Gastrocnemius medialis (tissue), 4 donors: ENCODE measurements at places on chromosomes 16 and 17. TPM values are rescaled to one million over a fixed set of nuclear protein-coding genes. Genes with fewer than 3 reads are reported as not detected.
A peak's percentile ranks its signal among the peaks of the same experiment; 100 is the strongest.

The MYH3 gene
- 5.1 TPM for total RNA-seq

The CCR7 gene
- total RNA-seq, result not detected

The KRTAP4-1 gene
- not detected for total RNA-seq

The SYNGR3 gene
- total RNA-seq, result not detected

The EVI2B gene
- 4.2 TPM for total RNA-seq

The TMEM114 gene
- total RNA-seq, result not detected

The HCRT gene
- total RNA-seq, result not detected

The TBX6 gene
- total RNA-seq, result 0.92 TPM

The CNTNAP1 gene
- 0.22 TPM for total RNA-seq

The CD300A gene
- not detected for total RNA-seq

GRCh38 chr17:48626245-48627117 is at the start of gene HOXB9:
Gene HOXB9 (minus strand): TSS chr17:48626358. CDS start chr17:48626269, 89 bp downstream.
- no peak within 1 kb of the TSS for H3K27ac ChIP-seq
- H3K36me3 ChIP-seq, result no peaks in the 10 kb centered on the region
- peak within 1 kb of the TSS; percentile 39 for H3K4me3 ChIP-seq
- peaks cover 100% of the 10 kb centered on the region for H3K27me3 ChIP-seq
- no peak for DNase-seq
- peaks cover 13% of the 10 kb centered on the region for H3K4me1 ChIP-seq

GRCh38 chr16:30767767-30768465 is 5.8 kb downstream of the RNF40 start:
- H3K36me3 ChIP-seq, result peaks cover 99% of the 10 kb centered on the region
- H3K4me1 ChIP-seq, result peaks cover 8% of the 10 kb centered on the region
- no peak overlapping the region for H3K27ac ChIP-seq
- DNase-seq, result no peak
- no peak overlapping the region for H3K4me3 ChIP-seq
- no peaks in the 10 kb centered on the region for H3K27me3 ChIP-seq

DNA sequence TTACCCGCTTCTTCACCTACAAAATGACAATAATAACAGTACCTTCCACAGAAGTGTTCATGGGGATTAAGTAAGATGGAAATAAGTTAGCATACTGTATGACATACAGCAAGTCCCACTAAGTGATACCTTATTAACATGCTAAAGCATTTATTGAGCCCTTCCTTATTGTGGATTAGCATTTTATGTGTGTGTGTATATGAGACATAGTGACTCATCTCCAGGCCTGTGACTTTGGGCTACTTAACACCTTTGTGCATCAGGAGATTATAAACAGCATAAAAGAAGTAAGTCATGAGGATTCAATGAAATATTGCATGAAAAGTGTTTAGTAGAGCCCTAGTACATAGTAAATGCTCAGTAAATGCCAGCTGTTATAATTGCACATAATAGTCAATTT is 52.9 kb downstream of the CA10 start:
- no peak for DNase-seq
- no peak overlapping the region for H3K4me3 ChIP-seq
- H3K27me3 ChIP-seq, result no peaks in the 10 kb centered on the region
- H3K4me1 ChIP-seq, result no peaks in the 10 kb centered on the region

DNA sequence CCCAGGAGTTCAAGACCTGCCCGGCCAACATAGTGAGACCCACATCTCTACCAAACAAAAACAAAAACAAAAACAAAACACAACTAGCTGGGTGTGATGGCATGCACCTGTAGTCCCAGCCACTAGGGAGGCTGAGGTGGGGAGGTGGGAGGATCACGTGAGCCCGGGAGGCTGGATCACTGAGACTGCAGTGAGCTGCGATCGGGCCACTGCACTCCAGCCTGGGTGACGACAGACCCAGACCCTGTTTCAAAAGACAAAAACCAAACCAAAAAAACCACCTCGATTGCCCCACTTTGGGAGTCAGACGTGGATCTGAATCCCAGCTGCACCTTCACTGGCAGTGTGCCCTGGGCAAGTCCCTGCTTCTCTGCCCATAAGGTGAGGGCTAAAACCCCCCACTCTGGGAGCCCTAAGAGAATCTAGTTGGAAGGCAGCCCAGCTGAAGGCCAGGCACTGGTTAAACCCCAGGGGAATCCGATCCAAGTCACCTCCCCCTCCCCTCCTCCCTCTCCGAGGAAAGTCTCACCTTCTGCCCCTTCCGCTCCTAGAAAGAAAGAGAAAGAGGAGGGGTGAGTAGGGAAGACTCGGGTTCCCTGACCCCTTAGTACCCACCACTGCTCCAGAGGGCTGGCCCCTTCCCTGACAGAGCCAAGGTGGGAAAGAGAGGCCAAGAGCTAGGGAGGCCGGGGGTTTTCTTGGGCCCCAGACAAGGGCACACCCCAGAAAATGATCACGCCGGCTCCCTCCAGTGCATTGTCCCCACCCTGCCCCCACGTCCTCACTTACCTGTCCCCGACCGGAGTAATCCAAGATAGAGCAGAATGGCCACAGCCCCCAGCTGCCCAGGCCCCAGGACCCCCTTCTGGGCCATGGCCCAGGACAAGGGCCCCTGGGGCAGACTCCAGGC is 647 bp downstream of the PRSS8 start:
- H3K4me1 ChIP-seq, result peaks cover 9% of the 10 kb centered on the region
- H3K27ac ChIP-seq, result no peak overlapping the region
- no peaks in the 10 kb centered on the region for H3K27me3 ChIP-seq
- DNase-seq, result no peak

DNA sequence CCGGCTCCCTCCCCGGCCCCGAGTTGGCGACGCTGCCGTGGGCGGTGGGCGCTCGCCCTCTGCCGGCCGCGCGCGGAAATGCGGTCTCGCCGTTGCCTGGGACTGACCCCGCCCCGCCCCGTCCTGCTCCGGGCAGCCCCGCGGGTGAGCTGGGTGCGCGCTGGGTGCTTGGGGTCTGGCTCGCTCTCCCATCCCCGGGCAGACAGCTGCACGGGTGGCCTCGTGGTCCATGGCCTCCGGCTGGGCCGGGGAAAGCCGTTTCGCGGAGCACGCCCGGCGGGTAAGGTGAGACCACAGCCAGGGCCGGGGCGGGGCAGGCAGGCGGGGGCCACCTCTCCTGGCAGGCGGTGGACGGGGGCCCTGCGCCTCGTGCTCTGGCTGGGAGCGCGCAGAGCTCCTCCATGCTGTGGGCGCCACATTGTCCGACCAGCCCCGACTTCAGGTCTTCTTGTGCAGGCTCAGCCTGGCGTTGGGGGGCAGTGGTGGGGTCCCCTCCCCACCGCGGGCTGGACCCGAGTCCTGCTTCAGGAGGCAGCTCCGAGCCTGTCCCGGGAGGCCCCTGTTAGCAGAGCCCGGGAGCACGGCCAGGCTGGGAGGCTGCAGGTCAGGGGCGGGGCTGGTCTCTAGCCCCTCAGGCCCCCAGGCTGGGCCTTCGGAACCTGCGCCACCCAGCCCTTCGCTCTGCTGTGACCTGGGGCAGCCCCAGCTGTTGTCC is 7.0 kb upstream of the C1QTNF8 start:
- H3K27me3 ChIP-seq, result peaks cover 35% of the 10 kb centered on the region
- DNase-seq, result no peak
- no peak overlapping the region for H3K27ac ChIP-seq
- H3K4me1 ChIP-seq, result peaks cover 14% of the 10 kb centered on the region

GRCh38 chr17:42560246-42560645 is 1.7 kb upstream of the COASY start:
- no peaks in the 10 kb centered on the region for H3K36me3 ChIP-seq
- no peak for DNase-seq
- peaks cover 25% of the 10 kb centered on the region for H3K4me1 ChIP-seq
- H3K27me3 ChIP-seq, result no peaks in the 10 kb centered on the region

- no peaks in the 10 kb centered on the region for H3K4me1 ChIP-seq
- H3K4me3 ChIP-seq, result no peak overlapping the region
- H3K27me3 ChIP-seq, result no peaks in the 10 kb centered on the region
- no peak overlapping the region for H3K27ac ChIP-seq
- DNase-seq, result no peak
These were observed 38.2 kb upstream of the DOC2B start for GRCh38 chr17:219696-220095.

- DNase-seq, result no peak
- H3K4me3 ChIP-seq, result no peak overlapping the region
- H3K27ac ChIP-seq, result peak overlapping the region; percentile 75
- no peaks in the 10 kb centered on the region for H3K36me3 ChIP-seq
- H3K4me1 ChIP-seq, result peaks cover 48% of the 10 kb centered on the region
- H3K27me3 ChIP-seq, result no peaks in the 10 kb centered on the region
These were observed 5.5 kb upstream of the MNT start for GRCh38 chr17:2406271-2406902.

- no peaks in the 10 kb centered on the region for H3K36me3 ChIP-seq
- no peak for DNase-seq
- H3K27ac ChIP-seq, result no peak overlapping the region
- H3K4me3 ChIP-seq, result peak overlapping the region; percentile 56
These were observed 58.5 kb upstream of the CREBBP start for GRCh38 chr16:3938843-3939624.

GRCh38 chr17:79814974-79815835 is 18.3 kb upstream of the CBX8 start:
- no peak overlapping the region for H3K4me3 ChIP-seq
- H3K4me1 ChIP-seq, result peaks cover 45% of the 10 kb centered on the region
- no peaks in the 10 kb centered on the region for H3K36me3 ChIP-seq
- no peak overlapping the region for H3K27ac ChIP-seq

DNA sequence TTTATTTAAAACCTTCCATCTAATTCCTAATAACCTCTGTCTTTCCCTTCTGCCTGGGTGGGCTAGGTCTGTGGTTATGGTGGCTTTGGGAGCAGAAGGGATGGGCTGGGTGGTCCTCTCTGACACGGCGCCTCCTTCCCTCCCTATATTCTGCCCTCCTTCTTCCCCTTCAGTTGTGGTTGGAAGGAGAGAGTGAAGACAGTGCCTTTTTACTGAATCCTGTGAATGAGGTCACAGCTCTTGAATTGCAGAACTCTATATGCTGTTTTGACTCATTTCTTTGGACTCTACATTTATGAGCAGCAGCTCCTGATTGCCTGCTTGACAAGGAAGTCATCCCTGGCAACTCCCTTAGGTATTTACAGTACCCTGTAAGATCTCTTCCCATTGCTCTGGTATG is 256.0 kb upstream of the ELAC2 start:
- H3K4me1 ChIP-seq, result no peaks in the 10 kb centered on the region
- DNase-seq, result no peak
- H3K4me3 ChIP-seq, result no peak overlapping the region
- H3K27ac ChIP-seq, result no peak overlapping the region

- no peak overlapping the region for H3K27ac ChIP-seq
- no peaks in the 10 kb centered on the region for H3K27me3 ChIP-seq
- no peaks in the 10 kb centered on the region for H3K4me1 ChIP-seq
- H3K36me3 ChIP-seq, result no peaks in the 10 kb centered on the region
These were observed 560.3 kb upstream of the CDH8 start for GRCh38 chr16:62596584-62596983.

DNA sequence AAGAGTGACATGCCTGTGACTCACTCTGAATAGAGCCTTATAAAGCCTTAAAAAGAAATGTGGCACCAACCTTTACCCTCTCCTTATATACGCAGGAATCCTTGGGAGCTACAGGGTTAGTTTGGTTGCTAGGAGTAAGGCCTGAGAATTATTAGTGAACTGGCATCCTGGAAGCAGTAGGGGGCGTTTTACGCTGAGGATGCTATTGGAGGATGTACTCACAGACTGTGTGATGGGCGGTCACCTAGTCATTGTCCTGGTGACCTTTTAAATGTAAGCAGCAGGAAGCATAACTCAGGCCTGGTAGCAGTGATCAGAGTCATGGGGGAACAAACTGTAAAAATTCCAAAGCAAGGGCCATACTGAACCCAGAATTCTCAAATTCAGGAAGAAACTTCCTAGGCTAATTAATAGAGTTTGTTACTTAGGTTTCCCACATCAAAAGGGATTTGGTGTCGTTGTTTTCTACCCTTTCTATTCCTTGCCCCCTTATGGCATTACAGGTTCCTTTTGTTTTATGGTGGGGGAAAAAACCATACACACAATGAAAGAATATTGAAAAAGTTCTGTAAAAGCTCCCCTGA is 153.8 kb downstream of the SNX11 start:
- no peak for DNase-seq

- H3K27ac ChIP-seq, result no peak overlapping the region
- H3K36me3 ChIP-seq, result no peaks in the 10 kb centered on the region
- no peaks in the 10 kb centered on the region for H3K27me3 ChIP-seq
- no peaks in the 10 kb centered on the region for H3K4me1 ChIP-seq
- no peak overlapping the region for H3K4me3 ChIP-seq
These were observed 210.6 kb upstream of the KCNJ16 start for GRCh38 chr17:69864462-69864861.

DNA sequence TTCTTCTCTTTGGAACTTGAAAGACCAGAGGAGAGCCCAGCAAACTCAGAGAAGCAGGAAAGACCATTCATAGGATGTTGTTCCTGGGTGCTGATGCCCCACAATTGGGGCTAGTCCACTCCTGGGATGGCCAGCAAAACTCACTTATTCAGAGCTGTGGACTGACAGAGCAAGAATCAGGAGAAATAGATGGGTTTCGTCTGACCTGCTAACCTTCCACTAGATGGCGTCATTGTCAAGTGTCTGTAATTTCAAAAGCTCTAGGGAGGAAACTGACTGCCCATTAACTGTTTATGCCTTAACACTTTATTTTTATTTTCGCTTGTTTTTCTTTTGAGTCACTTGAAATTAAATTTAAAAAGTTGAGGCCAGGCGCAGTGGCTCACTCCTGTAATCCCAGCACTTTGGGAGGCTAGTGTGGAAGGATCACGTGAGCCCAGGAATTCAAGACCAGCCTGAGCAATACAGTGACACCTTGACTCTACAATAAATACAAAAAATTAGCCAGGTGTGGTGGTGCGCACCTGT is 28.7 kb upstream of the MILR1 start:
- no peak for DNase-seq
- H3K27me3 ChIP-seq, result no peaks in the 10 kb centered on the region
- no peaks in the 10 kb centered on the region for H3K4me1 ChIP-seq
- no peak overlapping the region for H3K4me3 ChIP-seq
- H3K27ac ChIP-seq, result no peak overlapping the region

DNA sequence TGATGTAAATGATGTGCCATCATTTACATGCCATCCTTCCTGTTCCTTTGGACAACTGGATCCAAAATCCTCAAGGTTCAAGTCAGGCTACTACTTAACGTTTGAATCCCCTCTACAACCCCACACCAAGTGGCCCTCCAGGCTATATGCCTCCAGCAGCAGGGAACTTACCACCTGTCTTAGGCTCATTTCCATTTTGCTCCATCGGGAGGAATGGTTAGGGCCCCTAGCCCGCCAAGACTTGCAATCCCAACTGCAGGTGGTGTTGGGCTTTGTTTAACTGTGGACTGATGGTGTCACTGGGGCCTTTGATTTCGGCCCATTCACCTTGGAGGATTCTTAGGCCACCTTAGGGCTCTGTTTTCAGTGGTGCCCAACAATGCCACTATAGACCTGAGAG is 9.7 kb downstream of the HNF1B start:
- H3K4me1 ChIP-seq, result no peaks in the 10 kb centered on the region
- no peak for DNase-seq
- no peaks in the 10 kb centered on the region for H3K36me3 ChIP-seq
- H3K27ac ChIP-seq, result no peak overlapping the region
- no peak overlapping the region for H3K4me3 ChIP-seq
- H3K27me3 ChIP-seq, result peaks cover 39% of the 10 kb centered on the region

GRCh38 chr17:27889711-27890251 is 3.4 kb downstream of the LYRM9 start:
- H3K36me3 ChIP-seq, result no peaks in the 10 kb centered on the region
- H3K4me1 ChIP-seq, result peaks cover 7% of the 10 kb centered on the region
- H3K27ac ChIP-seq, result no peak overlapping the region
- no peak overlapping the region for H3K4me3 ChIP-seq
